ENCODE measurements at places on chromosomes 16 and 17. TPM values are rescaled to one million over a fixed set of nuclear protein-coding genes. Genes with fewer than 3 reads are reported as not detected.

The PLCD3 gene
- 4.1 TPM for total RNA-seq

The NCBP3 gene
- total RNA-seq: 70.7 TPM

The SLC4A1 gene
- 0.22 TPM for total RNA-seq

The MMP28 gene
- 2.0 TPM for total RNA-seq

The ST6GALNAC1 gene
- total RNA-seq: not detected

The PSMC3IP gene
- total RNA-seq: 10.4 TPM

The RPH3AL gene
- 13.3 TPM for total RNA-seq

The EPN3 gene
- total RNA-seq: not detected

The SLFN13 gene
- total RNA-seq: 30.9 TPM

The TEDC2 gene
- total RNA-seq: 2.9 TPM

The WFIKKN1 gene
- 0.84 TPM for total RNA-seq

The FBXW10B gene
- total RNA-seq: 0.76 TPM

The KRT12 gene
- total RNA-seq: not detected

The KRT24 gene
- not detected for total RNA-seq

The PDIA2 gene
- total RNA-seq: not detected

The ACLY gene
- total RNA-seq: 85.3 TPM

The CES3 gene
- total RNA-seq: 0.32 TPM

The SLC47A2 gene
- not detected for total RNA-seq

The GSPT1 gene
- 72.6 TPM for total RNA-seq

Measured in B cell (primary cell).